Ovary (tissue), 10 donors: ENCODE measurements at places on chromosomes 16 and 17. TPM values are rescaled to one million over a fixed set of nuclear protein-coding genes. Genes with fewer than 3 reads are reported as not detected.
A peak's percentile ranks its signal among the peaks of the same experiment; 100 is the strongest.

GRCh38 chr16:85386467-85387170, 226.5 kb upstream of the GSE1 start:
- DNase-seq = no peak
- no peaks in the 10 kb centered on the region for H3K36me3 ChIP-seq
- no peaks in the 10 kb centered on the region for H3K27me3 ChIP-seq
- no peak overlapping the region for H3K27ac ChIP-seq
- peaks cover 2% of the 10 kb centered on the region for H3K4me1 ChIP-seq
- H3K4me3 ChIP-seq = no peak overlapping the region

- no peaks in the 10 kb centered on the region for H3K36me3 ChIP-seq
- no peak overlapping the region for H3K4me3 ChIP-seq
- no peaks in the 10 kb centered on the region for H3K27me3 ChIP-seq
- peaks cover 22% of the 10 kb centered on the region for H3K4me1 ChIP-seq
Observed at GRCh38 chr16:1708768-1709180, 2.8 kb downstream of the MAPK8IP3 start.

- no peaks in the 10 kb centered on the region for H3K36me3 ChIP-seq
- no peaks in the 10 kb centered on the region for H3K27me3 ChIP-seq
- H3K4me1 ChIP-seq = peaks cover 4% of the 10 kb centered on the region
- H3K4me3 ChIP-seq = no peak overlapping the region
- no peak overlapping the region for H3K27ac ChIP-seq
Observed at GRCh38 chr17:69066482-69066881, 5.8 kb upstream of the ABCA9 start.

GRCh38 chr17:47694581-47695428, 844 bp downstream of the TBKBP1 start:
- peak; percentile 80 for DNase-seq
- no peaks in the 10 kb centered on the region for H3K4me1 ChIP-seq
- no peaks in the 10 kb centered on the region for H3K27me3 ChIP-seq
- no peaks in the 10 kb centered on the region for H3K36me3 ChIP-seq
- H3K4me3 ChIP-seq = peak overlapping the region; percentile 58
- H3K27ac ChIP-seq = peak overlapping the region; percentile 94

DNA sequence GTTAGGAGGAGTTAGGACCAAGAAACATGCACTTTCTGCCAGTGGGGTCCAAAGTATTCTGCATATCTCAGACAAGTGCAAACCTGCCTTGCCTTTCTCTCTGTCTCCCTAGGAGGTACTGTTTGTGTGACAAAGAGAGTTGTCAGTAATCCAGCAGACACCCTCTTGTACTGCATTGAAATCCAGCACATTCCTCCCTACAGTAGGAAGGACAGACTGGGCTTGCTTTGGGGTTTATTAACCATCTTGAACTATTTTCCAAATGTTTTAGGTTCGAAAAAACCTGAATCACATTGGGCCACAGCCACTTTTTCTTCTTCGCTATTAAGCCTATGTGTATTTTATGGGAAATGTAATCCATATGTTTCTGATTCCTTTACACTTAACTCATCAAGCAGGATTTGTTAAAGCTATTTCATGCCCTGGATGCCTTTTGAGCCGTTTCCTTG, 204.2 kb upstream of the KCNJ16 start:
- no peaks in the 10 kb centered on the region for H3K27me3 ChIP-seq
- no peaks in the 10 kb centered on the region for H3K4me1 ChIP-seq
- H3K27ac ChIP-seq = no peak overlapping the region
- H3K36me3 ChIP-seq = no peaks in the 10 kb centered on the region
- DNase-seq = no peak

- no peaks in the 10 kb centered on the region for H3K27me3 ChIP-seq
- H3K36me3 ChIP-seq = no peaks in the 10 kb centered on the region
- DNase-seq = peak; percentile 69
- peak overlapping the region; percentile 17 for H3K4me3 ChIP-seq
- peak overlapping the region; percentile 35 for H3K27ac ChIP-seq
Observed at GRCh38 chr17:31318298-31318801, 3.1 kb downstream of the EVI2A start.

DNA sequence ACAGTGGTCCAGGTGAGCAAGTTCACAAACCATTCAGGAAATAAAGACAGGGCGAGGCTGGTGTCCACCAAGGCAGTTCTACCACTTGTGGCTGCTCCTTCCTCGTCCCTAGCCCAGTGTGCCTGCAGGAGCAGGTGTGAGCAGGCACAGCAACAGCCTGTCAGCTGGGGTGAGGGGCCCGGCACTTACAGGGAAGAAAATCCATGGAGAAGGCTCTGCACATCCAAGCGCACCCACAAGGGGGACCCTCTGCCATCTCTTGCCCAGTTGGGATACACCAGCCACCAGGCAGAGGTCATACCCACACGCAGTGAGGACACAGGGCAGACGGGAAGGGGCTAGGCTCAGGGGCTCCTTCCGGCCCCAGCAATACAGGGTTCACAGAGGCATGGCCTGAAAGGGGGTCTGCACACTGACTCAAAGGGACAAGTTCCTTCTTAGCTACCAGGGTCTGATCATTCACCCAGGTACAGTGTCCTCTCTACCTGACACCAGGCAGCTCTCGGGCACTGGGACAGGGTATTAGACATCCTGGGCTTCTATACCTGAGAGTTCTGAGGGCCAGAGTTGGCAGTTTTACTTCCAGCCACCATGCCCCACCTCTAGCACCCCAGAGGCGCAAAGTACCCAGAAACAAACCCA, 27.0 kb downstream of the CDIP1 start:
- no peaks in the 10 kb centered on the region for H3K27me3 ChIP-seq
- no peaks in the 10 kb centered on the region for H3K4me1 ChIP-seq
- no peak overlapping the region for H3K4me3 ChIP-seq
- H3K36me3 ChIP-seq = no peaks in the 10 kb centered on the region
- DNase-seq = no peak

GRCh38 chr17:8475781-8476180, 40.1 kb downstream of the NDEL1 start:
- peaks cover 17% of the 10 kb centered on the region for H3K4me1 ChIP-seq
- no peaks in the 10 kb centered on the region for H3K36me3 ChIP-seq
- no peak for DNase-seq

DNA sequence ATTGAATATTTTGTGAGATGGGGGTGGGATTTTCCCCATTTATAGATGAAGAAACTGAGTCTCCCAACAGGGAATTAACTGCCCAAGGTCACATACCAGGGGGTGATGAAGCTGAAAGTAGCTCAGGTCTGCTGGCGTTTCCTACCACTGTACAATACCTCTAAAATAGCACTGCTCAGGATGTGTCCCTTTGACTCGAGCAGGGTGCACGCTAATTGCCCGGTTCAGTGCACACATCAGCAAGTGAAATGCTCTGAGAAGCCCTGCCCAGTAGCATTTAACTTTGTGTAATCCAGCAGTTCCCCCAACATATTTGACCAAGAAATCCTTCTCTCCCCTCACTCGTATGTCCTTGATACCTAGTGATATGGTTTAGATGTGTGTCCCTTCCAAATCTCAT, 50.1 kb upstream of the DDX52 start:
- no peak for DNase-seq
- no peaks in the 10 kb centered on the region for H3K36me3 ChIP-seq
- H3K4me3 ChIP-seq = no peak overlapping the region

GRCh38 chr16:64440421-64440831, 681.4 kb downstream of the CDH11 start:
- no peak for DNase-seq
- H3K4me3 ChIP-seq = no peak overlapping the region
- no peaks in the 10 kb centered on the region for H3K27me3 ChIP-seq
- no peaks in the 10 kb centered on the region for H3K4me1 ChIP-seq
- H3K36me3 ChIP-seq = no peaks in the 10 kb centered on the region
- H3K27ac ChIP-seq = no peak overlapping the region

DNA sequence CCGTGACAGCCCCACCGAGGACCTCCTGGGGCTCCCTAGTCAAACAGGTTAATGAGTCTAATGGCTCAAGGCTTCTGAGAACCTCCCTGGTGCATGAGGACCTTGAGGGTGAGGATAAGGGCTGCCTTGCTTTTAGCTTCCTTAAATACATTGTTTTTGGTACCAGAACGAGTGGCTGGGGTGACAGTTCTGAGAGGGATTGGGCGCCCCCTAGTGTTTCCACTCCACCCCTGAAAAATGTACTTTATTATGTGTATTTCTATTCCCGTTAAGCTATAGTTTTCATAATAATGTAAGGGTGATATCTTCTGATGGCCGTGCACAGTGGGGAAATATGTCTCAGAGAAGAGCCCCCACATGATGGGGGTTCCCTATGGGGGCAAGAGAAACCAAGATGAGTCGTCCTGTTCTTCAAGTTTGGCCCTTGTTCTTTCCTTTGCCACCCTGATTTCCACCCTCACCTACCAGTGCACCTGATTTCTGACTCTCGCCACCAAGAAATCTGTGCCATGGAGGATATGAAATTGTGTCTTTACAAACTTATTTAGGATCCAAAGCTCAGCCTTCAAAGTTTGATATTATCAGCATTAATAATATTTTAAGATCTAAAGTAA, 14.5 kb upstream of the VWA3A start:
- peaks cover 3% of the 10 kb centered on the region for H3K4me1 ChIP-seq
- H3K27ac ChIP-seq = no peak overlapping the region
- H3K36me3 ChIP-seq = no peaks in the 10 kb centered on the region
- H3K4me3 ChIP-seq = no peak overlapping the region
- no peaks in the 10 kb centered on the region for H3K27me3 ChIP-seq
- peak; percentile 72 for DNase-seq

DNA sequence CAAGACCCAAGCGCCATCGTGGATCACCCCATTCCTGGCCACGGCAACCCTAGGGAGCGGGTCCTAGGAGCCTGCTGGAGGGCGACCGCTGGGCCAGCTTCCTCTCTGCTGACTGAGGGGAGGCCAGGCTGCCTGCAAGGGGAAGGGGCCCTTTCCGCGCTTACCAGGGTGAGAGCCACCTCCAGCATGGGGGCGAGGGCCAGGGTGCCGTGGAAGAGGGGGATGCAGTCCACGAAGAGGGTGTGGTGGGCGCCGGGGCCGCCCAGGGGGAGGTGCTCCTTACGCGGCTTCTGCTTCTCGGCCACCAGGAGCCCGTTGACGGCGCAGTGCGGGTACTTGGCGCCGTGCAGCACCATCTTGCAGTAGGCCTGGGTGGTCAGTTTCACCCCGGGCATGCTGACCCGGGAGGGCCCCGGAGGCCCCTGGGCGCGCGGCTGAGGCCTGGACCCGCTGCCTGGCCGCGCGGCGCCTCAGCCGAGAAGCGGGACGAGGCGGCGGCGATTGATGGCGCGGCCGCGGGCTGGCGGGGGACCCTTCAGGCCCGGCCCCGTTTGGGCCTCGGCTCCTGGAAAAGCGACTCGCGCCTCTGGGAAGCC, 345 bp downstream of the EMC8 start:
- peak overlapping the region; percentile 87 for H3K4me3 ChIP-seq
- peak overlapping the region; percentile 39 for H3K27ac ChIP-seq
- H3K36me3 ChIP-seq = no peaks in the 10 kb centered on the region
- peaks cover 11% of the 10 kb centered on the region for H3K4me1 ChIP-seq
- DNase-seq = no peak

HBA1 gene
- total RNA-seq = 32.9 TPM

GH2 gene
- not detected for total RNA-seq

TP53TG3D gene
- total RNA-seq = 0.15 TPM
